ENCODE measurements at places on chromosomes 5 and 9. TPM values are rescaled to one million over a fixed set of nuclear protein-coding genes. Genes with fewer than 3 reads are reported as not detected.

DNA sequence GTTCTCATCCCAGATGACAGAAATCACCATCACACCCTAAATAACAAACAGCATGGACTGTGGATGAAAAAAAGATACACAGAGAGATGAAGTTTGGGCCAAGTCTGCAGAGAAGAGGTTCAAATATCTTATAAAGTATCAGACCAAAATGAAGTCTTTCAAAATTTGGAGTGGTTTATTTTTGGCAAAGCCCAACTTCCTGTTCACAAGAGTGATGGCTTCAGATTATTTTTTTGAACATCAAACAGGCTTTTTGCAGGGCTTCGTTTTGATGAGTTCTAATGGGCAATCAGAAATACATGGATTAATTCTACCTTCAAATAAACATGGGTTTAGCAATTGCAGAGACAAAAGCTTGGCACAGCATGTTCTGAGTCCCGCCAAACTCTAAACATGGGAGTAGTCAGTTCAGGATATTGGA lies 378.2 kb upstream of the RPS23 start:
- no peaks in the 10 kb centered on the region for H3K4me1 ChIP-seq
- no peak for DNase-seq
- no peaks in the 10 kb centered on the region for H3K27me3 ChIP-seq
- H3K36me3 ChIP-seq = no peaks in the 10 kb centered on the region

DNA sequence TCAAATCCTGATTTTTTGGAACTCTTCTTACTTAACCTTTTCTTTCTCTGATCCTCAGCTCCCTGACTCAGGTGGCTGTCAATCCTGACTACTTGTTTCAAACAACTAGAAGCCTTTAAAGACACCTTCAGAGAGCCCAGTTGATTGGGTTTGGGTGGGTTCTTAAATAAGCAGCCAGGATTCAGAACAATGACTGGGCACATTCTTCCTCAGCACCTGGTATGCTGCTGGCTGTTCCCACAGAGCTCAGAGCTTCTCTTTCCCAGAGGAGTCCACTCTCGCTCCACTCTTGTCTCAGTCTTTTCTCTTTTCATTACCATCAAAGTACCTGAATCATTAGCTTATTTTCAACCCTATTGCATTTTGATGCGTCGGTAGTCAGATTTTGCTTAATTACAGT lies 22.5 kb downstream of the PCSK5 start:
- no peaks in the 10 kb centered on the region for H3K36me3 ChIP-seq
- no peak for DNase-seq
- H3K27me3 ChIP-seq = no peaks in the 10 kb centered on the region
- no peak overlapping the region for H3K27ac ChIP-seq
- H3K4me3 ChIP-seq = no peak overlapping the region
- peaks cover 6% of the 10 kb centered on the region for H3K4me1 ChIP-seq

DNA sequence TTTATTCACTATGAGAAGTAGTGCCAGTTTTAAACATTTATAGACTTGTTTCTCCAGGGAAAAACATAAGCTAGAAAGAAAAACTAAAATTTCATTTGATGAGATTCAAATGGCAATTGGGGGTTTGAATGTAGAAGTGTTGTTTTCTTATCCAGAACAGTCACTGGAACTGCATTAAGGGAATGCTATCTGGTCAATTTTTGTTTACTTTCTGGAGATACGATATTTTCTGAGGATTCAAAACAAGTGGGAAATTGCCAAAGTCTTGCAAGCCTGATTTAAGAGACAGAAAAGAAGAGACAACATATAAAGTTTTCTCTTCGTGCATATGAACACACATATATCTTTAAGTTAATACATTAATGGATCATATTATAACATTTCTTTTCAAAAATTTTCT lies 118.4 kb downstream of the NXNL2 start:
- no peaks in the 10 kb centered on the region for H3K36me3 ChIP-seq
- no peak for DNase-seq
- no peaks in the 10 kb centered on the region for H3K27me3 ChIP-seq
- H3K4me3 ChIP-seq = no peak overlapping the region

NUP214 gene
- total RNA-seq = 234 TPM

FUT7 gene
- not detected for total RNA-seq

All from ascending aorta (tissue), 2 donors.